HFFc6 (cell line): ENCODE measurements at places on chromosomes 2 and 18. TPM values are rescaled to one million over a fixed set of nuclear protein-coding genes. Genes with fewer than 3 reads are reported as not detected.
A peak's percentile ranks its signal among the peaks of the same experiment; 100 is the strongest.

The HAAO gene
- 0.30 TPM in 1 of 3 replicates, not detected in the others for total RNA-seq

- no peak for DNase-seq
- no peak overlapping the region for H3K27ac ChIP-seq
- H3K4me1 ChIP-seq, result no peaks in the 10 kb centered on the region
- no peaks in the 10 kb centered on the region for H3K36me3 ChIP-seq
Observed at GRCh38 chr2:95010126-95010525, 15.4 kb upstream of the MAL start.

GRCh38 chr2:81389203-81389602 lies 1084.7 kb upstream of the LRRTM1 start:
- no peaks in the 10 kb centered on the region for H3K36me3 ChIP-seq
- no peak overlapping the region for H3K4me3 ChIP-seq
- DNase-seq, result no peak
- no peaks in the 10 kb centered on the region; the same call in 1 of the 2 replicates for H3K27me3 ChIP-seq

DNA sequence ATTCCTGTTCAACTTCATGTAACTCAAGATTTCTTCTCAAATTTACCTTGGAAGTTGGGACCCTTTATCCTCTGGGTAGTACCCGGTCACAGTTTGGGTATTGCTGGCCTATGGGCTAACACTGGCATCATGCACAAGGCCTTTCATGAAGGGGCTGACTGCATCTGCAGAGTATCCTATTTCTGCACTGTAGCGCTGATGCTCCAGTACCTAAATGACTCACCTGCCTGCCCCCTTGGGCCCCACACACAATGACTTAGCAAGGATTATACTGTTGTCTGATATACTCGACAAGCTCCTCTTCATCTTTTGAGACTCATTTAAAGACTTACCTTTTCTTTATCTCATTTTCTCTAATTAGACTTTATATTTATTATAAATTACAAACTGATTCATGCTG lies 39.9 kb downstream of the DNAH6 start:
- no peak for DNase-seq
- H3K27me3 ChIP-seq, result peaks cover 3% of the 10 kb centered on the region; the same call in 1 of the 2 replicates
- no peaks in the 10 kb centered on the region for H3K36me3 ChIP-seq
- H3K27ac ChIP-seq, result no peak overlapping the region
- peaks cover 12% of the 10 kb centered on the region for H3K4me1 ChIP-seq

GRCh38 chr2:239105234-239105633 lies 257.3 kb downstream of the TWIST2 start:
- H3K27me3 ChIP-seq, result no peaks in the 10 kb centered on the region; the same call in 1 of the 2 replicates
- H3K27ac ChIP-seq, result no peak overlapping the region
- no peak overlapping the region for H3K4me3 ChIP-seq
- no peaks in the 10 kb centered on the region for H3K4me1 ChIP-seq

The SLC4A1AP gene
- total RNA-seq, result 20.8 to 24.9 TPM (median 24.2 TPM) in 3 replicates

- peak overlapping the region; percentile 72 for H3K27ac ChIP-seq
- peaks cover 29% of the 10 kb centered on the region for H3K36me3 ChIP-seq
- DNase-seq, result no peak
- H3K27me3 ChIP-seq, result no peaks in the 10 kb centered on the region
- peaks cover 67% of the 10 kb centered on the region for H3K4me1 ChIP-seq
Observed at GRCh38 chr2:196253116-196253480, 81.7 kb upstream of the STK17B start.

The FBXO36 gene
- total RNA-seq, result 1.3 to 2.5 TPM (median 1.6 TPM) in 3 replicates

- DNase-seq, result no peak
- H3K27me3 ChIP-seq, result peaks cover 13% of the 10 kb centered on the region
- H3K36me3 ChIP-seq, result no peaks in the 10 kb centered on the region
Observed at GRCh38 chr2:127424598-127425520, 6.6 kb downstream of the PROC start.
